ENCODE measurements at places on chromosomes 3 and 15. TPM values are rescaled to one million over a fixed set of nuclear protein-coding genes. Genes with fewer than 3 reads are reported as not detected.

The SLC28A1 gene
- 0.83 TPM for total RNA-seq

The SCN11A gene
- total RNA-seq = 0.05 TPM

The ILDR1 gene
- not detected for total RNA-seq

The CFAP100 gene
- total RNA-seq = not detected

The STIMATE gene
- 11.2 TPM for total RNA-seq

The COMMD4 gene
- 35.5 TPM for total RNA-seq

GRCh38 chr3:120706950-120707349 lies 24.9 kb upstream of the HGD start:
- no peak for DNase-seq

DNA sequence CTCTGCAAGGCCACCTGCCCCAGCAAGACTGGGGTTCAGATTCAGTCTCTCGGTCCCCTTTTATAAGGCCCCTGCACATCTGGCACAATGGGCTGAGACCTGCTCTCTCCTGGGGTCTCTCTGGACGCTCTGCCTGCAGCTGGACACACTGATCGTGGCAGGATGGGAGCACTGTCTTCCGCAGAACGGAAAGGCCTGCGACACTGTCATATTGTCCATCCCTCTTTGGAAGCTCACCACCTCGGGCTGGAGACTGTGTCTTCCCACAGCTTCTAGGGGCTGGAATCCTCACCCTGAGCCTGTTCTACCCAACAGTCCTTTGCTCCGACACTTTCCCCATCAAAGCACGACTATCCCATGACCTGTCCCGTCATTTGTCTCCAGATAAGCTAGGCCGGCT lies 11.5 kb upstream of the IGDCC4 start:
- DNase-seq = peak; percentile 31

DNA sequence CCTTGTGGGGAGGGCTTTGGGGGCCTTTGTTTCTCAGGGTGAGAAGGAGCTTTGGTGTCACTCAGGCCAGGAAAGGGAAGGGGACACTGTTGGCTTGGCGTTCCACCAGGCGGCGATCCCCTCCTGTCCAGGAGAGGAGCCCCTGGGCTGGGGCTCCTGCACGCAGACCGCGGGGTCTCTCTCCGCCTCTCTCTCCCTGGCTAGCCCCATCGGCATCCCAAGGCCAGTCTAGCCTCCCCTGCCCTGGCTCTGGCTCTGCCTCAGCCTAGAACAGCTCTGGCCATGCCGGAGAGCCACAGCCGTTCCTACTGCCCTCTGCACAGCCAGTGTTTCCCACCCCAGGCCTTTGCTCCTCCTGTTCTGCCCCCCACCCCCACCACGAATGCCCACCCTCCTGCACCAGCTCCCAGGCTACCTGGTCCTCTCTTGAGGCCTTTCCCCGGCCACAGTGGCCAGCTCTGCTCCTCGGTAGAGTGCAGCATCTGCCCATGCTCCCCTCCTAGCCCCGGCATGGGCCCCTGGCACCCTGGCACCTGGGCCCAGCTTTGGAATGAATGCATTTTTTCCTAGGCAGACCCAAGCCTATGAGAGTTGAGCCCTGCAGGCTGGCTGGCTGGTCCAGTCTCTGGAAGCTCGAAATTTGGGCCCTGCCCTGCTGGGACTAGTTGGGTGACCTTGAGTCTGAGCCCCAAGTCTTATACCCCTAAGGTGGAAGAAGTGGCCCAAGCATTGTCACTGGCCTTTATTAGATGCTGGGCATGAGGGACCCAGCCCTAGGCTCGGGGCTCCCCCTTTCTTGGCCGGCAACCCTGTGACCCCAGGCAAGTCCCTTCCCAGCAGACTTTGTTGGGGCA lies 2.4 kb downstream of the PLXNA1 start:
- no peak for DNase-seq

GRCh38 chr15:74265046-74265639 lies 29.0 kb downstream of the CCDC33 start:
- DNase-seq = no peak

DNA sequence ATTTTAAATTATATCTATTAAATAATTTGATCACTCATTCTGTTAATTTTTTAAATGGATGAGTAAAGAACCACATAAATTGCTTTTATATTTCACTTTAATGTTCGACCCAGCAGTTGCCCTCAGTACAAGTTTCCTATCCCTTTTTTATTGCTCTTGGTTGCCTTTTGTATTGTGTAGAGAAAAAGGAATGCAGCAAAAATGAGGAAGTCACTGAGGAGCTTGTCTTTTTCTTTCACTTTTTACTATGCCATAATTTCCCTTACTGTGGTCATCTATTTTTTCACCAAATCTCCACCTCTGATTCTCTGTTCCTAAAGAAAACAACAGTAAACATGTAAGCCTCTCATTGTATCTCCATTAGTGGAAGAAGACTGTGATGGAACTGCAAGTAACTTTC lies 122.7 kb downstream of the B3GALNT1 start:
- DNase-seq = no peak

GRCh38 chr3:11791339-11792200 lies 55.1 kb downstream of the TAMM41 start:
- DNase-seq = no peak

GRCh38 chr3:149417174-149417573 lies 39.7 kb upstream of the TM4SF1 start:
- no peak for DNase-seq

- no peak for DNase-seq
Observed at GRCh38 chr3:184375747-184376461, 2.1 kb downstream of the THPO start.

DNA sequence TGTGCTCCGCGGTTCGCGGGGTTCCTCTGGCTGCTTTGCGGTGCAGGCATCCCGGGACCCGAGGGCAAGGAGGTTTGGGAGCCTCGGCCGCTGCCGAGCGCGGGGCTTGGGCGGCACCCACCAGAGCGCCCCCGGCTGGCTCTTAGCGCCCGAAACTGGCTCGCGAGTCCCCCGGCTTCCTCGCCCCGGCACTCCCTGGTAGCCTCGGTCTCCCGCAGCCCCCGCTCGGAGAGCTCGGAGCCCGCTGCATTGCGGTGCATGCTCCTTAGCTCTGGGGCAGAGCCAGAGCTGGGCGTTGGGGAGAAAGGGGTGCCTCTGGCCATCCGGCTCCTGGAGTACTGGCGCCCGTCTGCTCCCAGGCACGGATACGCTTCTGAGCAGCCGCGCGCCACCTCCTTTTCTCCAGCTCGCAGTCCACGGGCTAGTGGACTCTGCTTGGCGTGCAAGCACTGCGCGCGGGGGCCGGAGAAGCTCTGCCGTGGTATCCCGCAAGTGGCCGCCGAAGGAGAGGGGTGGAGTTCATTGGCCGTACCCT lies 753 bp downstream of the EPHB1 start:
- no peak for DNase-seq

DNA sequence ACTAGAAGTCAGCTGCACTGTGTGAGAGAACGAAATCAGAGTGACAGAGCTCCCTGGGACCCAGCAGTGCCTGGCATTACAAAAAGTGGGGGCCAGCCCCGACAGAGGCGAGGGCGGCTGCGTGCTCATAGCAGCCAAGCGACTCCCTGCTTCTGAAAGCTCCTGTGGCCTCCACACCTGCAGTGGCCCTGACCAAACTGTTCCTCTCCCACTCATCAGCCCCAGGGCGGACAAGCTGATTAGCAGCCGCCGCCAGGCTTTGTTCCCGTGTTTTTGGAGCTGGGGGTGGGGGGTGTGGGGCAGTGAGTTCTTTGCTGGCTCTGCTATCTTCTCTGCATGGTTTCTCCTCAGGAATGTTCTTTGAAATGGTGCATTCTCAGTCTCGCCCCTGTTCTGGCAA lies 58.1 kb downstream of the DGKG start:
- DNase-seq = no peak

- DNase-seq = no peak
Observed at GRCh38 chr3:177286034-177286433, 88.8 kb upstream of the TBL1XR1 start.

DNA sequence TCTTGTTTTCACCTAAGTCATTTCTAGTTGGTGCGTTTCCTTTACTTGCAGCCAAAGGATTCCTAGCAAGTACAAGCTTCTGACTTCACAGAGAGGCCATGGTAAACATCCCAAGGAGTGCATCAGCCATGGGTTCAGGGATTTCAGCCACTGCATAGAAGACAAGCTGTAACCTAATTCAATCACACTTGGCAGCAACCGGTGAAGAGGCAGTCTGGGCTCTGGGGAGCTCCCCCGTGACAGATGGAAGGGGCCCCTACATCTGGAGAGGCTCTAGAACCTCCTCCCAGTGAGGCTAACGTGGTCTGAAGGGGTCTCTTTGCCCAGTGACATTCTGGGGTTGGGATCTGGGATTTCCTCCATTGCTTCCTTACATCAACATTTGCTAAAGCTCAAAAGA lies 8.4 kb upstream of the SNRPA1 start:
- no peak for DNase-seq

- no peak for DNase-seq
Observed at GRCh38 chr3:11476735-11477144, 167.0 kb downstream of the VGLL4 start.

GRCh38 chr3:31433679-31433992 lies 99.1 kb upstream of the STT3B start:
- no peak for DNase-seq

- no peak for DNase-seq
Observed at GRCh38 chr3:119395923-119396358, 67.5 kb downstream of the TMEM39A start.

DNA sequence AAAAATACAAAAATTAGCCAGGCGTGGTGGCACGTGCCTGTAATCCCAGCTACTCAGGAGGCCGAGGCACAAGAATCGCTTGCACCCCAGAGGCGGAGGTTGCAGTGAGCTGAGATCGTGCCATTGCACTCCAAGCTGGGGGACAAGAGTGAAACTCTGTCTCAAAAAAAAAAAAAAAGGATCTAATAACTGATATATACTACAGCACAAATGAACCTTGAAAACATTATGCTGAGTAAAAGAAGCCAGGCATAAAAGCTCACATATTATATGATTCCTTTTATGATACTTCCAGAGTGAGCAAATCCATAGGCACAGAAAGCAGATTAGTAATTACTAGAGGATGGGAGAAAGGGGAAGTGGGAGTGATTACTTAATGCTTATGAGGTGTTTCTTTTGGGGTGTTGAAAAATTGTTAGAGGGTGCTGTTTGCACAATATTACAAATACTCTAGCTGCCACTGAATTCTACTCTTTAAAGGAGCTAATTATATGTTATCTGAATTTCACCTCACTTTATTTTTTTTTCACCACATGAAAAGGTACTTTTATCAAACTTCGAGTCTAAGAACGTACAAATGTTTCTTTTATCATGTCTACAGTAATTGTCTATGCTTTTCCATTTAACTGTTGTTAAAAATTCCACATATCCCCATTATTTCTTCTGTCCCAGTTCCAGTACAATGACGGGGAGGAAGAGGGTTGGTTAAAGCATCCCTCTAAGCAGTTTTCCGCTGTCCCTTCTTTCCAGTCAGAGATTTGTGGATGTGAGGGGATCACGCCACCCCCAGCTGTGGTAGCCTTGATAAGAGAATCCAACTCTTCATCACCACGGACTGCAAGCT lies 77.7 kb upstream of the FAM174B start:
- no peak for DNase-seq

- DNase-seq = no peak
Observed at GRCh38 chr3:113249111-113249510, 37.8 kb downstream of the BOC start.

GRCh38 chr3:157082305-157082982 lies 77.5 kb downstream of the CCNL1 start:
- DNase-seq = no peak

DNA sequence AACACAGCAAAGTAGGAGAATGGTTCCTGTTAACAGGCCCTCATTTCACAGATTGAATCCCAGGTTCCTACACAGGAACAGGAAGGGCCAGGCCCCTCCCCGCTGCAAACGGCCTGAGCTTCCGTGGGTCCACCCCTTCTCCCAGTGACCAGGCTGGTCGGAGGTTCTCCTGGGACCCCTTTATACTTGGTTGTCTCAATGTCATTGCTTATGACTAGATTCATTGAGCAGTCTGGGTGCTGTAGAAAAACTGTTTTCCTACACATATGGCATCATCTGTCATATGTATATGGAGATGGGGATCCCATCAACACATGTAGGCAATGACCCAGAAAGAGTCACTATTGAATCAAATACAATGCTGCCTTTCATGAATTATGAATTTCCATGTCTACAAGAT lies 3.8 kb downstream of the C3orf85 start:
- DNase-seq = no peak

DNA sequence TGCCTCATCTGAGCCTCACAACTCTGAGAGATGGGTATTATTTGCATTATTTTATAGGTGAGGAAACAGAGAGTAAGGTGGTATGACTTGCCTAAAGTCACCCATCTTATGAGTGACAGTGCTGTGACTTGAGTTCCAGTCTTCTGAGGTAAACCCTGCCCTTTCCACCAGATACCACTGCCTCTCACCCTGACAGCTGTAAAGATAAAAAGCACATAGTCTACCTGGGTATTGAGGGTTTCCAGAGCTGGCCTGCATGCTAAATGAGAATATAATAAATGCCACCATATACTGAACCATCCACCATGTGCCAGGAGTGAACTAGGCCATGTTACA lies 25.6 kb downstream of the RASGRP1 start:
- no peak for DNase-seq

DNA sequence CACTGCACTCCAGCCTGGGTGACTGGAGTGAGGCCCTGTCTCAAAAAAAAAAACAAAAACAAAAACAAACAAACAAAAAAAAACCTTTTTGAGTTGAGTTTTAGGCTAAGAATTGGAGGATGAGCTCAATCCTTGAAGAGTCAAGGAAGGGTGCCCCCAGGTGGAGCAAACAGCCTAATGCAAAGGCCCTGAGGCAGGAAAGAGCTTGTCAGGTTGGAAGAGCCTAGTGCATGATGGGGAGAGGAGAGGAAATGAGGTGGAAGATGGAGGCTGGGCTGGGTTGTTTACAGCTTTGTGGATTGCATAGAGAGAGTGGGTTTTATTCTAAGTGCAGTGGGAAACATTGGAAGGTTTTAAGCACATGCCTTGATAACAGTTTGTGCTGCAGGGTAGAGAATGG lies 2.1 kb upstream of the SNX22 start:
- DNase-seq = no peak
